ENCODE measurements at places on chromosomes 11 and 22.

DNA sequence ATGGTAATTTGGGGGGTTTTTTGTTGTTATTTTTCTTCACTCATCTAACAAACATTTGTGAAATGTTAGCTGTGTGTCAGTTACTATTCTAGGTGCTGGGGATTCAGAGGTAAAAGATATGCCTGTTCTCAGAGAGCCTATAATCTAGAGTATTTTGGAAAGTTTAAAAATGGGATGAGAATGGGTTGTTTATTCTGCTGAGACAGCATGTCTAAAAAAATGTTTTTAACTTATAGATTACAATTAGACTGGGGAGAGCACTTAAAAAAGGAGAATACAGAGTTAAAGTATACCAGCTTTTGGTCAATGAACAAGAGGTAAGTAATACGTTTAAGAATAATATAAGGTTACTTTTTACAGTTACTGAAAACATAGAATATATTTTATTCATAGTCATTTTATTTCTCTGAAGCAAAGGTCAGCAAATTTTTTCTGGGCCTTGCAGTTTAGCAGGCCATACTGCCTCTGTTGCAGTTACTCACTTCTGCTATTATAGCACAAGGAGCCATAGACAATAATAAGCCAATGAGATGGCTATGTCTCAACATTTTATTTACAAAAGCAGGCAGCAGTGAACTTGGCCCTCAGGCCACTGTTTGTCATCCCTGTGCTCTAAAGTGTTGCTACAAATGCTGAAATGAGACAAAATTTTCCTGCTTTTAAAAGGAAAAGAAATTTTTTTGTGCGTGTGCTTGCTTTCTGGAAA lies 60.0 kb downstream of the DKK3 start:
- no peak for DNase-seq

DNA sequence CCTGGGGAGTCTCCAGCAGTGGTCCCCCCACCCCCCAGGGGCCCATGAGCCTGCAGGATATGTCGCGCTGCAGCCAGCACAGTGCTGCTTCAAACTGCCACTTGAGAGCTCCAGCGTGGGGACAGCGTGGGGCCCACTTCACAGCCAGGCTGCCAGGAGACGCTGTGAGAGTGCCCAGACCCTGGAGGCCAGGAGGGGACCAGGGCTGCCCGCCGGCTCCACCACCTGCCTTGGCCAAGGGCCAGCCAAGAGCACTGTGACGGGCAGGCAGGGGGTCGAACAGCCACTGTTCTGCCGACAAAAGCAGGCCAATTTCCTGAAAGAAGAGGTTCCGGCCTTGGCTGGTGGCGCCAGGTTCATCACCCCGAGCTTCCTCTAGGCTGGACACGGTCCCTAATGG lies 60.2 kb downstream of the FLRT1 start:
- DNase-seq: no peak

- no peak for DNase-seq
Observed at GRCh38 chr22:23763579-23763945, 772 bp downstream of the C22orf15 start.

DNA sequence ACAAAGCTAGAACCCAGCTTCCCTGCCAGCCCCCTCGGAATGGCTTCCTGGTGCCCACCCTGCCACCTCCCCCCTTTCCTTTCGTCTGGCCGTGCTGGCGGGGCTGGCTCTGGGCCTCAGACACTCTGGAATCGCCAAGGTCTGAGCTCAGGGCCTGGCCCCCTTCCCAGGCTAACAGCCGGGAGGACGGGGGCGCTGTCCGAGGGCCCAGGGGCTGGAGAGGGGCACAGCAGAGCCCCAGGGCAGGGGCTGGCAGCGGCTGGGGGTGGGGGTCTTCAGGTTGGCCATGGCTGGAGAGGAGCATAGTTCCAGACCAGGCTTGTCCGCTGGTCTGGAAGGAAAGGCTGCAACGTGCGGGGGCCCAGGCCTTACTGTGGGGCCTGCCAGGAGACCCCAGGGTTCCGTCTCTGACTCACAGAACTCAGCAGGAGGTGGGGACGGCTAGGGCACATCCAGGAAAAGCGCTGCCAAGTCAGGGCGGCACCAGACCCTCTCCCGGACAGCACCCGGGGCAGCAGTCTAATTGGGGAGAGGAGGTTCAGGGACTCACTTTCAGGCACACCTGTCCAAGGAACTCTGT lies 861 bp upstream of the LTBP3 start:
- DNase-seq: no peak

DNA sequence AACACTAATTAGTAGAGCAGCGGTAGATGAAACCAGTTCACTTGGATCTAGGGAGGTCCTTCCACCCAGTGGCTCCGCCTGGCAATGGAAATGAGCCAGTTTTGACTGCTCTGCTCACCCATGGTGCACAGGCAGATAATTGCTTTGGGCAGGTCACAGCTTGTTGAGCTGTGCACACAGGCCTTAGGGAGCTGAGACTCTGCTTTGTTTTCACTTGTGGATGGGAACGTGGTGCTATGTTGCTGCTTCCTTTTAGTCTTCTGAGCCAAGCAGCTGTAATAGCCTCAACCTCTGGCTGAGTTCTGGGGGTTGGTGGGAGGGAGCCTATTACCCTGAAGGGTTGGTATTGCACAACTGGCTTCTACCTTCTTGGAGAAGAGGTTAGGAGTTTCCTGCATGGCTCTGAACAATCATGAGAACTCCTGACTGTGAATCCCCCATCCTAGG lies 262.3 kb upstream of the MTNR1B start:
- peak; percentile 69 for DNase-seq

GRCh38 chr22:35043252-35043933 lies 22.6 kb upstream of the ISX start:
- no peak for DNase-seq

GRCh38 chr22:33803371-33804282 lies 116.6 kb downstream of the LARGE1 start:
- peak; percentile 19 for DNase-seq

- DNase-seq: no peak
Observed at GRCh38 chr22:49853981-49854831, 562 bp downstream of the ZBED4 start.

DNA sequence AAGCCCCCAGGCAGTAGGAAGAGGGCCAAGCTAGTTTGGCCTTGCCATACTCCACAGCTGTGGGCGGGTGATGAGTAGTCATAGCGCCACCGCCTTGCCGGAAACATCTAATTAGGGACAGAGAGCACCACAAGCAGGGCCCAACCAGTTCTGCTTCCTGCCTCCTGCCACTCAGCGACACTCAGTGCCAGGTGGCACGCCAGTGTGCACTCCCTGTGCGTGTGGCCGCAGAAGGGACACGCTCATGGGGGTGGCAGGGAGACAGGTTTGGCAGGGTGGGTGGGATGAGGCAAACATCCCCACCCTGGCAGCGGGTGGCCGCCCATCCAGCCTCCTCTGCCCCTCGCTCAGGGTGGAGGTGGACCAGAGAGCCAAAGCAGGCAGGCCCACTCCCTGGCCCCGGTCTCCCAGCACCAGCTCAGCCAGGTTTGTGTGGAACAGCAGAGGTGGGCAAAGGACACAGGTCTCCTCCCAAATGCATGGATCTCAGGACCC lies 4.9 kb downstream of the OVOL1 start:
- no peak for DNase-seq

DNA sequence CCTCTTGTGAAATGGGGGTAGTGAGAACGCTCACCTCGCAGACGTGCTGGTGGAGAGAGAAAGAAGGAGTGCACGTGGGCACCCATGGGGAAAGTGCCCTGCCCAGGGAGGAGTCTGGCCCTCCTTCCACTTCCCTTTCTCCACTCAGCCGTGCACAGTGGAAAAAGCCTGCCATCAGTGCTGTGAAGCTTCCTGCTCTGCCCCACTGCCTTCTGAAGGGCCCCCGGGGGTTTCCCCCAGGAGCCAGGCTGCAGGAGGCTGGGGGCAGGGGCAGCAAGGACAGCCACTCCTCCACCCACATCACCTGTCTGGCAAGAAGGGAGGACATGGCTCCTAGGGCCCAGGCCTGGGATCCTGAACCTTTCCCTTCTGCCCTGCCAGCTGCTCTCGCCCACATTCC lies 7.6 kb downstream of the TP53I11 start:
- DNase-seq: no peak

GRCh38 chr11:18310800-18311340 lies 11.1 kb downstream of the HPS5 start:
- DNase-seq: no peak

DNA sequence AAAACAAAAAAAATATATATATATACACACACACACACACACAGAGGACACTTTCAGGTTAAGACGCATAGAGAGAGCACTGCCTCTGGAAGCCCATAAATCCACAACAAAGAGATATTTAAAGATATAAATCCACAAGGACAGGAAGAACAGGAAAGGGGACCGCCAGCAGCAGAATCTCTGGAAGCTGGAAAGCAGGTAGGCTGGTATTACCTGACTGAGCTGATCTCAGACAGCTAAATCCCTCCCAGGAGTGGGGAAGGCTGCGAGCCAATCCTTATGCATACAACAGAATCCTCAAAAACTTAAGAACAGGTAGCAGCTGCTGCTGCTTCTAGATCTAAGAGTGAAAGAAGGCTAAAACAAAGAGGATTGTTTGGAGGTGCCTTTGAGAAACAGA lies 1.8 kb upstream of the MCAT start:
- DNase-seq: no peak

DNA sequence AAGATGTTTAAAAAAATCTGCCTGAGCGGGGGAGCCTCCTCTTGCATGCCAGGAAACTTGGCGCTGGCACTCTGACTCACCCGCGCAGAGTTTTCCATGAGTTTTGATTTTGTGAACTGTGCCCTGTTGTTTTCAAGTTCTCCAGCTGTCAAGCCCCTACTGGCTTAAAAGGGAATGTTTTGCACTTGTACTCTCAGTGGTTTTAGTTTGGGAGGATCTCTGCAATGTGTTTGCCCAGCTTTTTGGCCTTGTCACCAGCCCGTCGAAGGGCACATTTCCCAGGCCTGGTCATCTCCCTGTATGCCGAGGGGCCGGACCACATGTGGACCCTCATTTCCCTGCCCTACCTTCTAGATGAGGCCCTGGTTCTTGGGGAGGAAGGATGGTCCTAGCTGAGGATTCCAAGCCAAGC lies 12.2 kb downstream of the MRGPRF start:
- DNase-seq: no peak
